Left ventricle myocardium superior (tissue), 1 donor: ENCODE measurements at places on chromosomes 1 and 21.

DNA sequence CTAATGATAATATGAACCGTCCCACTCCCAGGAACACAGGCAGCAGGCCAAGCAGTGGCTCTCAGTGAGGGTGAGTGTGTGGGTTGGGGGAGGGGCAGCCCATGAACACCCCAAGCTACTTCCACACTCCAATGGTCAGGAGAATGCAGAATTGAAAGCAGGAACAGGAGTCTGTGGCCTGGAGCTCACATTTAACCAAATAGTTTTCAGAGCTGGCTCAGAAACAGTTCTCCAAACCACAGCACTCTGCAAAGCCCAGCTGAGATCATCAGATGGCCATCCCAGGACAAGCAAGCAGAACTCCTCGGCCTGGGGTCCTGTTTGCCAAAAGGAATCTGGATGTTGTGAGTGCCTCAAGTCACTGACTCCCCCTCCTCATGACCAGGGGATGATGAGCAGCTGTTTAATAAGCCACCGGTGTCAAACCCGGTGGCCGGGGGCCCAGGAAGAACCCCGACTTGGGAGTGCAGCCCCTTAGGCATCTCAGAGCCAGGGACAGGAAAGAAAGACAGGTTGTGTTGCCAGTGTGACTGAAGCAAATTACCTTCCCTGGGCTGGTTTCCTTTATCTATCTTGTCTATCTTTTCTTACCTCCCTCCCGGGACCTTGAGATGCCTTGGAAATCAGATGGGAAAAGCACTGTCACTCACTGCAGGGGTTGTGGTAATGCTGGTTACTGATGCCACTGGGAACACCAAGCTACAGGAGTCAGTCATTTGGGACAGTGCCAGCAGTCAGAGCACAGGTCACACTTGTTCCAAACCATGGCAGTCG lies 20.4 kb downstream of the DEGS1 start:
- peak; percentile 63 for DNase-seq

GRCh38 chr1:4657244-4657789 lies 2.9 kb downstream of the AJAP1 start:
- no peak for DNase-seq

DNA sequence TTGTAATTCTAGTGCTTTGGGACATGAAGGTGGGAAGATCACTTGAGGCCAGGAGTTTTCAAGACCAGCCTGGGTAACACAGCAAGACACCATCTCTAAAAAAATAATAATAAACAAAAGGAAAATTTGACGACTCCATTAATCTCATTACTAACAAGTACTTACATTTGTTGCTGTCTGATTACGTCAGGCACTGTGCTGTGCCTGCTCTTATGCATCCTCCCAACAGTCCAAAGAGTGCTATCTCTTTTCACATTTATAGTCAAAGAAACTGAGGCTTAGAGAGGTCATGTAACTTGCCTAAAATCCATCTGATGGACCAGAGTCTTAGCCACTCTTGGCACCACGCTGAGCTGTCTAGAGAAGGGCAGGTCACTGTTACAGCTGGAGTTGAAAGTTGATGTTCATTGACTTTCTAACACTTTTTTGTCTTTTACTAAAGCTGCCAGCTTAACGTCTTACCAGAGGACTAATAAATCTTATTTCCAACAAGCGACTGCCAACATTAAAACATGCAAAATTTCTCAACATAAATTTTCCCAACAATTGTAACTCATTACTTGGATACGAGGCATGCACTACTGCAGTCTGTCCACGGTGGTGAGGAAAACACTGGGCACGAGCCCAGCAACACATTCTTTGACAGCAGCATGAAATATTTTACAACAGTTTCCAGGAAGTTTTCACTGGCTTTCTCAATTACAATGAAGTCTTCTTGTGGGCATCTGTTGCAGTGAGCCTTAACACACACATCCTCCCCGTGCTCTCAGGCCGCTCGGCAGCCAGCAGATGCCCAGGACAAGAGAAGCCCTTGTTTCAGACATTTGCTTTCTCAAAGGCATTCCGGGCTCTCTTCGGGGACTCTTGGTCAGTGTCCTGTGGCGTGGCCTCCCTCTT lies 262.9 kb upstream of the PROX1 start:
- DNase-seq, result peak; percentile 37

GRCh38 chr1:198086051-198086745 lies 70.6 kb upstream of the NEK7 start:
- DNase-seq, result no peak

DNA sequence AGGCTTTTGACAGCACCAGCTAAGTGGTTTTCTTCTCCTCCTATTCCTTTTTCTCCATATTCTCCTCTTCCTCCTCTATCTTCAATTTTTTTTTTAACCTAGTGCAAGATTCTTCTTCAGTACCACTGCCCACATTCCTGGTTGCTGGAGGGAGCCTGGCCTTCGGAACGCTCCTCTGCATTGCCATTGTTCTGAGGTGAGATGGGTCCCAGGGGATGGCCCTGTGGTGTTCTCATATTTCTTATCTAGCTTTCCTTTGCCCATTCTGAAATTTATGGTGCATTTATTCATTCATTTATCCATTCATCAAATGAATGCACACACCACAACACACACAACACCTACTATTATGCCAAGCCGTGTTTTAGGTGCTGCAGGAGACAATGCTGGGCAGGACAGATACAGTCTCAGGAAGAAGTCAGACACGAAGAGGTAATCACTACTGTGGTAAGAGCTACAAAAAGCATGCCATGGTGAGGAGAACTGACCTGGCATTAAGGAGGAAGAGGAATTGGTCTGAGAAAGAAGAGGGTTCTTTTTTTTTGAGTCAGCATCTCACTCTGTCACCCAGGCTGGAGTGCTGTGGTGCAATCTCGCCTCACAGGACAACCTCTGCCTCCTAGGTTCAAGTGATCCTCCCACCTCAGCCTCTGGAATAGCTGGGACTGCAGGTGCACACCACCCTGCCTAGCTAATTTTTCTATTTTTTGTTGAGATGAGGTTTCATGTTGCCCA lies 47.5 kb upstream of the TDRD10 start:
- no peak for DNase-seq

GRCh38 chr1:24384251-24385090 lies 29.1 kb downstream of the STPG1 start:
- DNase-seq, result no peak

DNA sequence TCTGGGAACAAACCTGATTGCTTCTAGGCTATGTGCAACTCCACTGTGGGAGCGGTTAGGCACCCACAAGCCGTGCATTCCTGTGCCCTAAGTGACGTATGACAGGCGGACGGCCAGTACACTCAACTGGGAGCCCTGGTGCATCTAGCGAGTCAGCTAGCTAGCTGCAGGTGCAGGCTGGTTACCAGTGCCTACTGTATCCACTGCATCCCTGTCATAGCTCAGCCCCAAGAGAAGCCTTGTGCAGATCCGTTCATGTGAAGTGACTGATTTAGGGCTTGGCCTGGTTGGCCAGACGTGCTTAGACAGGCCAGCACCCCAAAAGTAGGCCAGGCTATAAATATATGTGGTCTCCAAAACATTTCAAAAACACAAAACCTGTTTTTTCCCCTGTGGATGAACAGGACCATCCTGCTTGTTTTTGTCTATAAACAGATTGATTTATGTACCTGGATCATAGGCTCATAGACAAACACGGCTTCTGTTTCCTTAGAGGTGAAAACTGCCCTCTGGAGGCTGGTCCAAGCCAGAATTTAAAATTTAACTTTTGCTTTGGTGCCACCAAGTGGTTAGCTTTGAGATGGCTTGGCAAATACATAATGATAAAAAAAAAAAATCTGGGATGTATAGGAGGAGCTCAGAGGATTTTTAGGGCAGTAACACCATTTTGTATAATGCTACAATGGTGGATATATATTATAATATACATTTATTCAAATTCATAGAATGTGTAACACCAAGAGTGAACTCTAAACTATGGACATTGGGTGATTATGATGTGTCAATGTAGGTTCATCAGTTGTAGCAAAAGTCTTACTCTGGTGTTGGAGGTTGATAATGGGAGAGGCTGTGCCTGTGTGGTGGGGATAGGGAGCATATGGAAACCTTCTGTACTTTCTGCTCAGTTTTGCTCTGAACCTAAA lies 68.5 kb downstream of the GIPC2 start:
- DNase-seq, result peak; percentile 32

- DNase-seq, result no peak
Measured at GRCh38 chr1:8166406-8166805, 140.3 kb upstream of the ERRFI1 start.

DNA sequence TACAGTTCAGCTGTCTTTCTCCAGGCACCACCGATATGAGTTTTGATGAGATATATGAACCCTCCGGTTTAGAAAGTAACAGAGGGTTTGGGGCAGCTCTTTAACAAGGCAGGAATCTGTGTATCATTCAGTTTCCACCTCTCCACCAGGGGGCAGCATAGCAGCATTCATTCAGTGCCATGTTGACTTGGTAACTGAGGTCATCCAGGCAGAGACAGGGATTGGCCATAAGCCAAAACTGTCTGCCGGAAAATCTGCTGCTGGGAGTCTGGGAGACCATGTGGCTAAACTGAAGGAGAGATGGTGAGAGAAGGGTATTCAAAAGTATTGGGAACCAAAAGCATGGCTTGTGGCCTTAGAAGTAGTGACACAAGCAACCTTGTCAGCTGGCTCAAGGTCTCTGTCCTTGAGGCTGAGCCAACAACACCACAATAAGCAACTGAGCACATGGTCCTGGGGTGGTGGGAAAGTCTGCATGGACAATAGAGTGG lies 98.5 kb downstream of the LMX1A start:
- peak; percentile 48 for DNase-seq

GRCh38 chr1:19785660-19786059 lies 14.1 kb downstream of the TMCO4 start:
- no peak for DNase-seq

- DNase-seq, result no peak
Measured at GRCh38 chr1:235929216-235929615, 62.5 kb upstream of the LYST start.

DNA sequence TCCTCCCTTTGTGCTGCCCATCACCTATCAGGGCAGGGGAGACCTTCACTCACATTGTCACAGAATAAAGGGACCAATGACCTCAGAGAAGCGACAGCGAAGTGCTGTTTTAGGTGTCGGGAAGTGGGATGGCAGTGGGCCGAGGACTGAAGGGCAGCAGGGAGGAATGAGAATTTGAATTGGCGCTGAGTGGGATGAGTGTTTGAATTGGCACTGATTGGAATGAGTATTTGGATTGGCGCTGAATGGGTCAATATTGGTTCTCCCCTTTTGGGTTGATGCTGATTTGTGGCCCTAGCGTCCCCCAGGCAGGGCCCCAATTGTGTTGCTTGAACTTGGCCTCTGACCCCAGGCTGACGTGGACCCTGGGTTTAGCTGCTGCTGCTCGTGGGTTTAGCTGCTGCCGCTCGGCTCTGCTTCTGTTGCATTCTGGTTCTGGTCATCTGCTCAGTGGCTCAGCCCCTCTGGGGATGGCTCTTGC lies 12.4 kb upstream of the UMODL1 start:
- DNase-seq, result no peak

DNA sequence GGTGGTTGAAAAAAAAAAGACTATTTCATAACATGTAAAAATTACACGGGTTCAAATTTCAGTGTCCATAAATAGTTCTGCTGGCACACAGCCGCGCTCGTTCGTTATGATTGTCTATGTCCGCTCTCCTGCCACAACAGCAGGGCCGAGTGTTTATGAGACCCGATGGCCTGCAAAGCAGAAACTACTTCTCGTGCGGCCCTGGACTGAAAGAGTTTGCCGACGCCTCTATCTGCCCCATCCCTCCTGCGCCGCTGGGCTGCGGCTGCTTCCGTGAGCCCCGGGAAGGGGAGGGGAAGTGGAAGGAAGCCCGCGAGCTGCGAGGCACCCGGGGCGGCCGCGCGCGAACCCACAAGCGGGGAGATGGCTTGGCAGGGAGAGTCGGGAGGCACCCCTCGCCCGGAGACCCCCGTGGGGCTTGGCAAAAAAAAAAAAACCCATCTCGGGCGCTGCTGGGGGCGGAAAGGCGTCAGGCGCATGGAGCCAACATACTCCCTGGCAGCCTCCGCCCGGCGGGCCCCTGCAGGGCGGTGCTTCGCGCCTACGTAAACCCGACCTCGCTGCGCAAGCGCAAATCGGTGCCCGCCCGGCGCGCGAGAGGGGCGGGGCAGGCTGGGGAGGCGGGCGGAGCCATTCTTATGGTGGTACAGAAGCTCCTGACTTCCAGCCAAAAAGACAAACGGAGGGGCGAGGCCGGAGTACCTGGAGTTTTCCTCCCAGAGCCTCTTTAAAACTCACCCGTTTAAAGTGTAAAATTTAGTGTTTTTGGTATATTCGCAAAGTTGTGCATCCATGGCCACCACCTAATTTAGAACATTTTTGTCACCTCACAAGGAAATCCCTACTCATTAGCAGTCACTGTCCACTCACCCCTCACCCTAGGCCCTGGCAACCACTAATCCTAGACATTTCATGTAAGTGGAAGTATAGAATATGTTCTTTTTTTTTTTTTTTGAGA lies 8.3 kb downstream of the SLC27A3 start:
- peak; percentile 96 for DNase-seq

DNA sequence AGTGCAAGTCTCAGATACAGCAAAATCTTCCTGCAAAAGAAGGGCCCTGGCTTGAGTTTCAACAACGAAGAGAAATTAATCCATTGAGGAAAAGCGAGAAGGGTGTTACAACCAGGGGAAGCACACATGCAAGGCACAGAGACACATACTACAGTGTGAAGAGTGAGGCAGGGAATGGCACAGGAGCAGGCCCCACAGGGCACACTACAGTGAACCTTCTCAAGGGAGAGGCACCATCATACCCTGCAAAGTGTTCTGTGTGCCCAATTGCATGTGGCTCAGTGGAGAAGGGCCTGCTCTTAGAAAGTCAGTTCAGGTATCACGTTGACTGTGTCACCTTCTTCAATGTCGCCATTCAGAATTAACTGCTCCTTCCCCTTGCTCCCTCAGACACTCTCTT lies 60.3 kb downstream of the LMX1A start:
- DNase-seq, result no peak

- DNase-seq, result no peak
Measured at GRCh38 chr1:153649137-153649862, 9.2 kb upstream of the SNAPIN start.

DNA sequence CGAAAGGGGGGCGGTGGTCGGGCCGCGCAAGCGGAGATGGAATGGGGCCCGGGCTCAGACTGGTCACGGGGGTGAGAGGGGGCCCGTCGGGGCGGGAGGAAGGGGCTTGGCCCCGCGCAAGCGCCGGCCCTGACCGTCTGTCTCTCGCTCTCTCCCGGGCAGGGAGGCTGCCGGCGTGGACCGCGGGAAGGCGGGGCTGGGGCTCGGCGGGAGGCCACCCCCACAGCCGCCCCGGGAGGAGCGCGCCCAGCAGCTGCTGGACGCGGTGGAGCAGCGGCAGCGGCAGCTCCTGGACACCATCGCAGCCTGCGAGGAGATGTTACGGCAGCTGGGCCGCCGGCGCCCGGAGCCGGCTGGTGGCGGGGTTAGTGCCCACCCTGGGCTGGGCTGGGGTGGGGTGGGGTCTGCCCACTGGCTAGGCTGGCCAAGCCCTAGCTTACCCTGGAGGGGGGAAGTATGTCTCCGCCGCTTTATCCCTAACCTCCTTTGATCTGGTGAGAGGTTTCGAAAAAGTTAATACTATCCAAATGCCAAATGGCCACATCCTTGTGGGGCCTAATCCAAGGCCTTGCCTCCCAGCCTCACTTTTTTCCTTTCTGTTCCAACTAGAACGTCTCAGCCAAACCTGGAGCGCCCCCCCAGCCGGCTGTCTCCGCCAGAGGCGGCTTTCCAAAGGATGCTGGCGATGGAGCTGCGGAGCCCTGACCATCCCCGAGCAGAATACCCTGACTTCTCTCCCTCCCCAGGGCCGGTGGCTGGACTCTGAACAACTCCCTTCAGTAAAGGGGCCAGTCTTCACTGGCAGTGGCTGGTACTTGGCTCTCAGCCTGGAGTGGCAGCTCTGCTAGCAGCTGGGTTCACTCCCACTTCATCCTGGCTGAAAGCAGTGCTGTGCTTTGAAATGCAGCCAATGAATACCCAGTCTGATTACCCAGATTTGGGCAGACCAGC lies 636 bp upstream of the YRDC start:
- DNase-seq, result peak; percentile 82
